Bronchus fibroblast of lung (primary cell): ENCODE measurements at places on chromosomes 1 and 21. TPM values are rescaled to one million over a fixed set of nuclear protein-coding genes. Genes with fewer than 3 reads are reported as not detected.

DDX59 gene
- 11.6 and 12.3 TPM in 2 replicates for total RNA-seq

PPFIA4 gene
- 0.89 and 1.7 TPM in 2 replicates for total RNA-seq

COX20 gene
- total RNA-seq = 23.9 and 31.6 TPM in 2 replicates

ABCB10 gene
- total RNA-seq = 10.3 and 14.8 TPM in 2 replicates

CD244 gene
- total RNA-seq = not detected in 2 replicates

LRRC39 gene
- total RNA-seq = 0.15 and 0.34 TPM in 2 replicates

XKR8 gene
- 7.0 and 9.8 TPM in 2 replicates for total RNA-seq

PRAMEF7 gene
- not detected in 2 replicates for total RNA-seq

GSTM3 gene
- 28.4 and 32.3 TPM in 2 replicates for total RNA-seq

KRTAP7-1 gene
- not detected in 2 replicates for total RNA-seq

NBPF20 gene
- total RNA-seq = 0.74 and 1.2 TPM in 2 replicates

UBL4B gene
- not detected in 2 replicates for total RNA-seq

RGS18 gene
- total RNA-seq = not detected in 2 replicates

OR2L8 gene
- not detected in 2 replicates for total RNA-seq
